Fibroblast of lung (primary cell): ENCODE measurements at places on chromosomes 7 and 10. TPM values are rescaled to one million over a fixed set of nuclear protein-coding genes. Genes with fewer than 3 reads are reported as not detected.
A peak's percentile ranks its signal among the peaks of the same experiment; 100 is the strongest.

DNA sequence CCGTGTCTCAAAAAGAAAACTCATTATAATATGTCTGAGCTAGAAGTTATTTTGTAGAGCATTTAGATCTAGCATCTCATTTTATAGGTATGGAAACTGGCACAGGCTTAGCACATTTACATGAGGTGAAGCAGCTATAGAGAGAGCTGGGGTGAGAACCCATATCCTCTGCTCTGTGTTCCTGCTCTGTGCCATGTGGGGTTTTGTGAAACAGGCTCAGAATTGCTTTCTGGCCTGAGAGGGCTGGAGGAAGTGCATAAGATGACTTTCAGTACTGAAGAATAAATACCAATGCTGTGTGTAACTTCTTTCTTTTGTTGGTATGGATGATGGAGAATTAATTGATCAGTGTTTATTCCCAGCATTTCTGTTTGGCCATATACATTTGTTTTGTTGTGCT is 159.1 kb downstream of the LRRC4 start:
- DNase-seq = no peak
- H3K4me1 ChIP-seq = peaks cover 10% of the 10 kb centered on the region
- H3K36me3 ChIP-seq = no peaks in the 10 kb centered on the region
- H3K27me3 ChIP-seq = no peaks in the 10 kb centered on the region
- no peak overlapping the region for H3K4me3 ChIP-seq

DNA sequence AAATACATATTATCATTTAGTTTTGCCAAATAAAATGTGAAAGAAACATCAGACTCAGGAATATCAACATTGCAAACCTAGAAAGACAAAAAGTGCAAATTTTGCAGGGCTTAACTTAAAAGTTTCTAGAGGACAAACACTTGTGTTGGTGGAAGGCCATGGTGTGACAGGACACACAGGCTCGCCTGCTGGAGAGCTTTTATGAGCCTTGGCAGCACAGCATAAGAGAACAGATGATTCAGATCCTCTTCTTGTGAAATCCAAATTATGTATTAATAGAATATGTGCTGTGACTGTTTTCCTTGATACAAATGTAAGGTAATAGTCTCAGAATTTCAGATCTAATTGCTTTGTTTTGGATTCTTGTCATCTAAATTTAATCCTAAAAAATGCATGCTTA is 72.9 kb upstream of the ABCB5 start:
- H3K4me1 ChIP-seq = no peaks in the 10 kb centered on the region
- H3K27me3 ChIP-seq = no peaks in the 10 kb centered on the region
- H3K36me3 ChIP-seq = no peaks in the 10 kb centered on the region
- DNase-seq = peak; percentile 40
- no peak overlapping the region for H3K4me3 ChIP-seq

DNA sequence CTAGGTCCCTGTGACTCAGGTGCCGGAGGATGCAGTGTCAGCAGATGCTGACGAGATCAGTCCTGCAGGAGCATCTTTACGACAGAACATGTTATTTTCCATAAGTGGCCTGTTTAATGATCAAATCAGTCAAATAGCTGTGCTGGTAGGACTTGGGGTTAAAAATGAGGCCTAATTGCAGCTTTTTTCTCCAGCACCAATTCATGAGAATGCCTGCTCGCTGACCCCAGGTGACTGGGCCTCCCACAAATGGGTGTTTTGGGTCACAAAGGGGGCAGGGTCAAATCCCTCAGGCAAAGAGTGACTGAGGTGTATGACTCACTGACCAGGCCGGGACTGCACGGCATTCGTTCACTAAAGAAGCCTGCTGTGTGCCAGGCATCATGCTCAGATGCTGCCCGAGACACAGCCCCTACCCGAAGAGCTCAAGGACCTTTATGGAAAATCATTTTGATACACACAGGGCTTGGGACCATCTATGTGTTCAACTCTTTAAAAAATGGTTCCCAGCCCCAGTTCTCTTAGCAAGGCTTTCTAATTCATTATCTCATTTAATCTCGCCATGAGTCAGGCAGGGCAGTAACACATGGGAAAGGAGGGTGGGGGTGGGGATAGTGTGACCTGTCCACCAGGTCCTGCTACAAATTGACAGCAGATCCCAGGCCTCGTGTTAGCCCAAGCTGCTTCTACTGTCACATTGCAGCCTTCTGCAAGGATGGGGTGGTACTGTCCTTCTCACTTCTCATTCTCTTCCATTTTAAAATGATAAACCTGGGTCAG is 21.1 kb downstream of the ZNF775 start:
- DNase-seq = no peak
- no peaks in the 10 kb centered on the region for H3K27me3 ChIP-seq
- H3K4me1 ChIP-seq = peaks cover 2% of the 10 kb centered on the region
- no peak overlapping the region for H3K4me3 ChIP-seq

DNA sequence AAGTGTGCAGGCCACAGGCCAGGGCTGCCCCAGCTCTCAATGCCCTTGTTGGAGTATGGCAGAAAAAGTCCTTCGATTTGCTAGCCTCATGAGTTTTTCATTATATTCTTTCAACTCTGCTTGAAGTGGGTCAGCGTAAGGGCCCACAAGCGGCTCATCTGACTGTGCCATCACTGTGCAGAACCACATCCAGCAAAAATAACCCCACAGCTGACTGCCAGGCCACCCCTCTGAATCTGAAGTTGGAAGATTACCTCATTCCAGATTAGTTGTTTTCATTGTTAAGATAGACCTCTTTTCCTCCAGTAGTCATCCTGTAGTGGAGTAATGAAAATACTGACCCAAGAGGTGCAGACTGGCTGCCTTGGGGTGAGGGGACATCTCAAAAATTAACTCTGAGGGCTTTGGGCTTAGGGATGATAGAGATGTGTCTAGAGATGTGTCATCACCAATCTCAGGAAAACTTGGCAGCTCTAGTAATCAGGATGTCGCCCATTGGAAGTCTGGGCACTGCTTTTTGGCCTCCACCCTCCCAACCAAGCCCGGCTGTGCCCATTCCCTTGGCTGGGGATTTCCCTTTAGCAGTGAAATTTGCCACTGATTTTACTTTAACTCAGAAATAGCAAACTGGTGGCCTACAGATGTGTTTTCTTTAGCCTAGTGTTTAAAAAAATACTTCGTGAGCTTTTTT is 164.3 kb downstream of the LCOR start:
- peaks cover 5% of the 10 kb centered on the region for H3K4me1 ChIP-seq
- DNase-seq = peak; percentile 48
- H3K27me3 ChIP-seq = no peaks in the 10 kb centered on the region
- H3K27ac ChIP-seq = no peak overlapping the region

DNA sequence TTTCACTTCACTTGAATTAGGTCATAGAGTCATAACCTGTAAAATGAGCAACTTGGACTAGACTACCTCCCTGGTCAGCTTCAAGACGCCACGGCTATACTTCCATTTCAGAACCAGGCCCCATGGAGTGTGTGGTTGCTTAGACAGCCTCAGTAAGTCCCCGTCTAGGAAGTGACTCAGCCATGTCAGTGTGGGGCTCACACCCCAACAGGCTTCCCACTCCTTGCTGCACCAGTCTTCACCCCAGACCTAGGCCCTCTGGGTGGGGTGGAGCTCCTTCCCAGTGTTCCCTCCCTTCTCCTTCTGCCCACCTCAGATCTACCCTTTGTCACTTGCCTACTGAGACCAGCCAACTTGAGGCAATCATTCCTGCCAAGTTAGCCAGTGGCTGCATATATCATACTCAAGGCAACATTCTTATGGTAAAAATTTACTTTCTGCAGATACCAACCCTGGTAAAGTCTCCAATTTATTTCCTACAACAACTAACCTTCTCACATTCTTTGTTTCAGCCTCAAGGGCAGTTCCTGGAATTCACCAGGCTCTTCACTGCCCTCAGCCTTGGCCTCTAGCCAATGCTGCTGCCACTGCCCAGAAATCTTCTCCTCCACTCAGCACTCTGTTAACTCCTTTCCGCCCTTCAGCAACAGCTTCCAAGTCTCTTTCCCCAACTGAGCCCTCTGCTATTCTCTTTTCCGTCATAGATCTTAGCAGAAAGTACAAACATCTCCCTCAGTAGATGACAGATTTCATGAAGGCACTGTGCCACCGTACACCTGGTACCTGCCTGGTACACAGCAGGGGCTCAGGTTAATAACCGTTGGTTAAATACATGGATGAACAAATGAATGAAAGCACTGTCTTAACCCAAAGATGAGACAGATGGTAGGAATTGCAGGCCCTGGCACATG is 31.3 kb upstream of the ZNRF2 start:
- no peak overlapping the region for H3K27ac ChIP-seq
- H3K27me3 ChIP-seq = no peaks in the 10 kb centered on the region
- H3K36me3 ChIP-seq = no peaks in the 10 kb centered on the region

DNA sequence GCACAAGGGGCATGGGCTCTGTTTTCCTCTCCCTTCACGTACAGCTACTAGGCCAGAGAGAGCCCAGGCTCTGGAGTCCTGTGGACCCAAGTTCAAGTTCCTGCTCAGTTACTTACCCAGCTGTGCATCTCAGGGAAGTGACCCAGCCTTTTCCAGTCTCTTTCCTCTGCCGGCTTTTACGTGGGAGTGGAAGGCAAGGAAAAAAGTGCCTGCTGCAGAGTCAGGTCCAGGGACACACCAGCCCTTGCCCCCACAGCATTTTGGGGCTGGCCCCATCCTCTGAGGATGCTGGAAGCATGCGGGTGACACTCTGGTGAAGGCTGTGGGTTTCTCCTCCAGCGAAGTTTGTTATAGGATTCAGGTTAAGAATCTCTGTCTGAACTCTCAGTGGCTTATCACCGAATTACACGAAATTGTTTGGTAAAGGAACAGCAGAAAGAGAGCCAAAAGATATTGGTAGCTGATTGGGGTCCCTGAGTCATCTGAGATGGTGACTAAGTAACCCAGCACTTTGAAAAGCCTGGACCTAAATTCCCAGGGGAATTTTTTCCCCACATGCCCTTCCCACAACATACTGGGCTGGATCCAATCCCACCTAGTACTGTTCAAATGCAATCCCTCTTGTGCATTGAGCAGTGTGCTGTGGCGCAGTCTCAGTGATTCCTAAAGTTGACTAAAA is 424.3 kb downstream of the RPS24 start:
- peak; percentile 97 for DNase-seq
- H3K27ac ChIP-seq = no peak overlapping the region
- H3K4me3 ChIP-seq = no peak overlapping the region
- H3K4me1 ChIP-seq = peaks cover 9% of the 10 kb centered on the region

DNA sequence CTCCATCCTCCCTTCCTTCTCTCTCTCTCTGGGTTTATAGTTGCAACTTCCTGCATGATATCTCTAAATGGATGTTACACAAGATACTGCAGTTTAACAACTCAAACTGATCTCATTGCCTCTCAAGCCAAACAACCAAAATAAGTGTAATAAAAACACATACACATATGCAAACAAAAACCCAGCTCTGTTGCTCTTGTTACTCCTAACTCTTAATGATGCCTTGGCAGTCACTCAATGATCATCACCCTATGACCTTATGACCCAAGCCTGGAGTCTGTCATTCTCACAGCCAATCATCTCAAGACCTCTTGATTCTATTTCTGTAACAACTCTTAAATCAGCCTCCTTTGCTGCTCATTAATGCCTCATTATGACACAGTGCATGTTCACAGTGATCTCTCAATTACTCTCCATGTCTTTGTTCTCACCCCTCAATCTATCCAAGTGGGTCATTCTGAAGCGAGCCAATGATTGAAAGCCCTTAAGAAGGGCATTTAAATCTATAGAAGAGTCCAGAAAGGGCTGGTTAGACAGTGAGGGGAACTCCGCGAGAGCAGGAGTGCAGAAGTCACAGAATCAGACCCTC is 210.9 kb downstream of the INHBA start:
- no peaks in the 10 kb centered on the region for H3K36me3 ChIP-seq
- no peak overlapping the region for H3K4me3 ChIP-seq
- no peaks in the 10 kb centered on the region for H3K27me3 ChIP-seq
- H3K27ac ChIP-seq = no peak overlapping the region
- H3K4me1 ChIP-seq = peaks cover 4% of the 10 kb centered on the region

- H3K36me3 ChIP-seq = no peaks in the 10 kb centered on the region
- H3K27ac ChIP-seq = no peak overlapping the region
- H3K4me1 ChIP-seq = peaks cover 14% of the 10 kb centered on the region
- DNase-seq = no peak
Observed at GRCh38 chr7:99097730-99098129, 46.2 kb downstream of the SMURF1 start.

- no peak overlapping the region for H3K4me3 ChIP-seq
- no peak overlapping the region for H3K27ac ChIP-seq
- no peaks in the 10 kb centered on the region for H3K4me1 ChIP-seq
- no peaks in the 10 kb centered on the region for H3K27me3 ChIP-seq
Observed at GRCh38 chr10:18219146-18219545, 78.9 kb downstream of the CACNB2 start.

DNA sequence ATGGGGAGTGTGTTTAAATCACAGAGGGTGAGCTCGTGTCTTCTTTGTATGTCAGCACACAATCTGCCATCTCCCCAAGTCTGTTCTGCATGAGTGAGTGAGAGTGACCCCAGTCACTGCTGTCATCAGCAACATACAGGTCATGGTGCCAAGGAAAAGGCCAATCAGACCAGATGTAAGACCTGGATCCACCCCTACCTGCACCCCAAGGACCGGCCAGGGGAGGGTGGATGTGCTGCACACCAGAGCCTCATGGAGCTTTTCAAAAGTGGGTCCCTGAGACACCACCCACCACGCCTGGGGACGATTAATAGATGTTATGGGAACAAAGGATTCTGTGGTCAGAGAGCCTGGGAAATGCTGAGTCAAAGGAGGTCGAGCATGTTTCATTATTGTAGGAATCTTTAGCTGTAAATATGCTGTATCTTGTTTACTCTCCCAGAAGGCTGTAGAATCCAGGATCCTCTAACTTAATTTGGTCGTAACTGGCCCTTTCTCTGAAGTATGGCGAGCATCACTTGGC is 420.5 kb downstream of the RPS24 start:
- peaks cover 2% of the 10 kb centered on the region for H3K27me3 ChIP-seq
- no peak overlapping the region for H3K27ac ChIP-seq
- H3K4me1 ChIP-seq = peaks cover 7% of the 10 kb centered on the region

GRCh38 chr7:35816514-35816913 is 15.7 kb downstream of the SEPTIN7 start:
- no peaks in the 10 kb centered on the region for H3K36me3 ChIP-seq
- H3K27ac ChIP-seq = no peak overlapping the region
- H3K27me3 ChIP-seq = no peaks in the 10 kb centered on the region
- no peak for DNase-seq

- H3K36me3 ChIP-seq = no peaks in the 10 kb centered on the region
- H3K4me1 ChIP-seq = peaks cover 8% of the 10 kb centered on the region
- H3K4me3 ChIP-seq = no peak overlapping the region
- no peak overlapping the region for H3K27ac ChIP-seq
Observed at GRCh38 chr10:14749070-14749809, 25.5 kb downstream of the FAM107B start.

The NPSR1 gene
- not detected in 2 replicates for polyA plus RNA-seq

The BBS9 gene
- 11.5 and 19.1 TPM in 2 replicates for polyA plus RNA-seq

The C1QL3 gene
- not detected in 2 replicates for polyA plus RNA-seq

The FAM25G gene
- polyA plus RNA-seq = not detected in 2 replicates

The RBM20 gene
- 0.02 and 0.05 TPM in 2 replicates for polyA plus RNA-seq

The SPDYE2 gene
- polyA plus RNA-seq = not detected in 2 replicates

The TUBB8 gene
- not detected in 2 replicates for polyA plus RNA-seq

The GNGT1 gene
- polyA plus RNA-seq = not detected in 2 replicates

The CALN1 gene
- not detected in 2 replicates for polyA plus RNA-seq

The AKR1B1 gene
- 170 and 238 TPM in 2 replicates for polyA plus RNA-seq
